CD4-positive, alpha-beta T cell treated with Interleukin-1 beta for 1 hour (primary cell): ENCODE measurements at places on chromosomes 12 and 14.

GRCh38 chr12:1628666-1629337 is at the start of gene WNT5B:
Gene WNT5B, plus strand, starts transcription at chr12:1629231. Its CDS starts 2,124 bp downstream, at chr12:1631355.
- DNase-seq: no peak

- DNase-seq: no peak
Measured at GRCh38 chr12:95709152-95709551, 81.4 kb downstream of the NTN4 start.

DNA sequence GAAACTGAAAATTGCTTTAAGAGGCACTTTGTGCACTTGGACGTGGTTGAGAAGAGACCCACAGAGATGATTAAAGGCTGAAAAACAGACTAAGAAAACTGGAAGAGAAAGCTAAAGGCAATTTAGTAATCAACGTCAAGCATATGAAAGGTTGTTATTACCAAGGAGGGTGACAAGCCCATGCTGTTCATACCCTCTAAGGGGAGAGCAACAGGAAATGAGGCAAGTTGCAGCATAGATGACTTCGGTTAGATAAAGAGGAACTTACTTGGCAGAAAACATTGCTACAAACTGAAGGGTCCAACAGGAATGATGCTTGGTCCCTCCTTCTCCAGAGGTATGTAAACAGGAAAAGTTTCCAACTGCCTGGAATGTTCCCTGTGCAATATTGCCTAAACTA is 107.8 kb downstream of the DUSP6 start:
- DNase-seq: peak; percentile 44

- peak; percentile 46 for DNase-seq
Measured at GRCh38 chr14:23299211-23299957, 3.3 kb downstream of the PPP1R3E start.

DNA sequence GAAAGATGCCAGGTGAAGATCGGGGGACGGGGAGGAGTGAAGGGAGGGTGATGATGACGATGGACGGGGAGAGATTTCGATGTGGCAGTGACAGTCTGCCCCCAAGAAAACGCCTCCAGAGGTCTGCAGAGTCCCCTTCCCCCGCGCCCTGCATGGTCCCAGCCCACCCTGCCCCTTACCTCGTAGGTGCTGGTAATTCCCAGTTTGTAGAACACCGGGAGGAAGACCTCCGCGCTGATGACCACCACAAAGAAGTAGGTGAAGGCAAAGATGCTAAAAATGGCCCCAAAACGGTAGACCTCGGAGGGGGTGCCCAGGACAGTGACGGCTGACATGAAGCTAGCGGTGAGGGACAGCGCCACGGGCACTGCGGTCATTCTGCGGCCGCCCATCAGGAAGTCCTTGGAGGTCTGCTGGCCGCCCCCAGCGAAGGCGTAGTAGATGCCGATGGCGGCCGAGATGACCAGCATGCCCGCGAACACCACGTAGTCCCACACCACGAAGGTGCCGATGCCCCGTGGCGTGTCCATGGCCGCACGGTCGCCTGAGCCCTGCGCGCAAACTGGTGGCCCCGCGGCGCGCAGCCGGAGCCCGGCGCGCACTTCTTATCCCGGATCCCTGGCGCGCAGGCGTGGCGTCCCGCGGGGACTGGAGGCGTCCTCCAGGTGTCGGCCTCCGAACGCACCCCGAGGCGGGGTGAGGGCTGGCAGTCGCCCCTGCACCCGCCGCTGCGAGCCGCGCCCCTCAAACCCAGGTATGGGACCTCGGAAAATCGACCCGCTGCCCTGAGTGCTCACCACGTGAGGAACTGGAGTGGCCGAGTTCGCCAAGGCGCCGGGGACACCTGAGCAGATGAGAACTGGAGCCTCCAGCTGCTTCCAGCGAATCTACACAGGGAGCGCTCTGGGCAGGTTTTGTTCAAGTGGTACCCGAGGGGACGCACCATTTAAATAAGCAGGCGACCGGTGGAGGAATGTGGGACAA is at the start of gene SLC5A8:
Gene SLC5A8, minus strand, starts transcription at position 920 of the 984 bp plus-strand sequence. Its CDS starts 390 bp downstream, at position 530.
- DNase-seq: no peak

- DNase-seq: peak; percentile 67
Measured at GRCh38 chr14:88492272-88493089, 62.3 kb downstream of the PTPN21 start.
